Regular cardiac myocyte (primary cell): ENCODE measurements at places on chromosomes 12 and 14. TPM values are rescaled to one million over a fixed set of nuclear protein-coding genes. Genes with fewer than 3 reads are reported as not detected.

The MAP3K9 gene
- under 0.01 and 0.38 TPM in 2 replicates for total RNA-seq

The TMTC1 gene
- 18.8 and 87.1 TPM in 2 replicates for total RNA-seq

The TBX3 gene
- 16.1 and 20.6 TPM in 2 replicates for total RNA-seq

The XPOT gene
- total RNA-seq, result 99.3 and 121 TPM in 2 replicates

The PTPRO gene
- 0.19 and 3.1 TPM in 2 replicates for total RNA-seq

The C14orf132 gene
- 1.9 and 20.9 TPM in 2 replicates for total RNA-seq

The IAPP gene
- total RNA-seq, result 0.96 TPM in 1 of 2 replicates, not detected in the other

The BIN2 gene
- total RNA-seq, result not detected in 2 replicates

The AHNAK2 gene
- 20.5 and 33.0 TPM in 2 replicates for total RNA-seq

The PDZRN4 gene
- total RNA-seq, result not detected in 2 replicates

The PTCSC3 gene
- total RNA-seq, result not detected in 2 replicates

The ZFHX2 gene
- under 0.01 and 0.56 TPM in 2 replicates for total RNA-seq

The KLRF1 gene
- not detected in 2 replicates for total RNA-seq

The SRP54 gene
- total RNA-seq, result 111 and 112 TPM in 2 replicates

The KRT75 gene
- total RNA-seq, result not detected in 2 replicates

The TTC9 gene
- under 0.01 TPM in 2 replicates for total RNA-seq

The PEX5 gene
- 20.3 and 29.9 TPM in 2 replicates for total RNA-seq

The FOXN4 gene
- total RNA-seq, result not detected in 2 replicates

The GLIPR1 gene
- total RNA-seq, result 111 and 124 TPM in 2 replicates

The OTOGL gene
- 0.19 and 0.28 TPM in 2 replicates for total RNA-seq

The KIF26A gene
- under 0.01 TPM in 2 replicates for total RNA-seq

The SMOC1 gene
- total RNA-seq, result under 0.01 and 0.85 TPM in 2 replicates

The NTF3 gene
- total RNA-seq, result 0.96 and 5.4 TPM in 2 replicates

The RHOJ gene
- total RNA-seq, result 2.8 and 13.6 TPM in 2 replicates

The PLBD1 gene
- 0.58 and 2.8 TPM in 2 replicates for total RNA-seq

The TPCN1 gene
- 14.6 and 20.6 TPM in 2 replicates for total RNA-seq

The NXPH4 gene
- total RNA-seq, result 4.4 and 9.6 TPM in 2 replicates

The RPL10L gene
- not detected in 2 replicates for total RNA-seq

The KIF21A gene
- 15.0 and 22.3 TPM in 2 replicates for total RNA-seq

The PIK3C2G gene
- total RNA-seq, result not detected in 2 replicates

The GLIPR1L2 gene
- 0.19 and 2.3 TPM in 2 replicates for total RNA-seq

The SYNDIG1L gene
- under 0.01 TPM in 1 of 2 replicates, not detected in the other for total RNA-seq

The KRT1 gene
- total RNA-seq, result not detected in 2 replicates

The C12orf54 gene
- total RNA-seq, result under 0.01 TPM in 1 of 2 replicates, not detected in the other

The LRFN5 gene
- total RNA-seq, result 0.19 and 0.28 TPM in 2 replicates

The CCDC197 gene
- total RNA-seq, result not detected in 2 replicates

The TMPRSS12 gene
- total RNA-seq, result not detected in 2 replicates

The B4GALNT1 gene
- 1.9 and 2.8 TPM in 2 replicates for total RNA-seq

The PKP2 gene
- total RNA-seq, result 0.38 and 8.2 TPM in 2 replicates

The CCDC196 gene
- not detected in 2 replicates for total RNA-seq

The GPX2 gene
- total RNA-seq, result not detected in 2 replicates

The KRT74 gene
- not detected in 2 replicates for total RNA-seq

The COX8C gene
- not detected in 2 replicates for total RNA-seq

The ANAPC7 gene
- total RNA-seq, result 43.7 and 57.5 TPM in 2 replicates

The RIPK3 gene
- total RNA-seq, result 0.19 and 0.56 TPM in 2 replicates

The CABP1 gene
- total RNA-seq, result 10.7 and 16.1 TPM in 2 replicates

The RFX4 gene
- total RNA-seq, result not detected in 2 replicates

The DCN gene
- 69.8 and 321 TPM in 2 replicates for total RNA-seq

The NFATC4 gene
- total RNA-seq, result 30.3 and 71.0 TPM in 2 replicates

The ESR2 gene
- total RNA-seq, result under 0.01 and 0.19 TPM in 2 replicates
